ENCODE measurements at places on chromosomes 2 and 18.

GRCh38 chr18:70920840-70921374 lies 632.1 kb downstream of the SOCS6 start:
- no peaks in the 10 kb centered on the region for H3K4me1 ChIP-seq
- H3K27me3 ChIP-seq = no peaks in the 10 kb centered on the region
- H3K4me3 ChIP-seq = no peak overlapping the region
- H3K36me3 ChIP-seq = no peaks in the 10 kb centered on the region
- DNase-seq = no peak

GRCh38 chr2:151138507-151138906 lies 123.2 kb downstream of the RBM43 start:
- no peaks in the 10 kb centered on the region for H3K27me3 ChIP-seq
- DNase-seq = no peak
- no peak overlapping the region for H3K4me3 ChIP-seq
- no peaks in the 10 kb centered on the region for H3K36me3 ChIP-seq
- no peak overlapping the region for H3K27ac ChIP-seq

DNA sequence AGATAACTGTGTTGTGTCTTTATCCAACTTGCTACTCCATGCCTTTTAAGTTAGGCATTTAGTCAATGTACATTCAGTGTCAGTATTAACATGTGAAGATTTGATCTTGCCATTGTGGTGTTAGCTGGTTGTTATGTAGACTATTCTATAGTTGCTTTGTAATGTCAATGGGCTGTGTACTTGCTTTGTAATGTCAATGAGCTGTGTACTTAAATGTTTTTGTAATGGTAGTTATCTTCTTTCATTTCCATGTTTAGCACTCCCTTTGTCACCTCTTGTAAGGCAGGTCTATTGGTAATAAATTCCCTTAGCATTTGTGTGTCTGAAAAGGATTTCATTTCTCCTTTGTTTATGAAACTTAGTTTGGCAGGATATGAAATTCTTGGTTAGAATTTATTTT lies 53.4 kb downstream of the MC4R start:
- H3K4me1 ChIP-seq = no peaks in the 10 kb centered on the region
- H3K4me3 ChIP-seq = no peak overlapping the region
- no peaks in the 10 kb centered on the region for H3K36me3 ChIP-seq

DNA sequence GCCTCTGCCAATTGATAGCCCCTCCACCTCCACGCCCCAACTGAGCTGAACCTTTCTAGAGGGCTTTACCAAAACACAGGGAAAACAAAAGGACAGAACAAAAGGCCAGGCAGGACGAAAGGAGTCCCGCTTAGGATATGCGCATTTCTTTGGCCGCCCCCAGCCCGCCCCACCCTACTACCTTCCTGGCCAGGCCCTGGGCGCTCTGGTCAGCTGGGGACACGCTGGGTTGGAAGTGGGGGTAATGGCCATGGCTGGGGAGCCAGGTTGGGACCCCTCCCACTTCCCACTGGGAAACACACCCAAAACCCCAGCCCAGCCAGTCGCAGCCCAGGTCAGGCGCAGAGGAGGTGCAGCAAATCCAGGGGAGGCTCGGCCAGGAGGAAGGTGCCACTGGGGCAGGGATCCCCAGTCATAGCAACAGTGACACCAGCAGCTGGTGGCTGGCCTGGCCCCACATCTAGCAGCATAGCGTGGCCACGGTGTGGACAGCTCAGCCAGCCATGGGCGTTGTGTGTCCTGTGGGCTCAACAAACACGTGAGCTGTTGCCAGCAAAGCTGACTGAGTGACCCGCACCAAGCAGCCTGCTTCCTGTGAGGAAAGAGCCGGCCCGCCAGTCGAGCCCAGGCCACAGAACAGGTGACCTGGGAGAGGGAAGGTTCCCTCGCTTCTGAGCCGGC lies 24.6 kb upstream of the B3GNT7 start:
- no peak for DNase-seq
- H3K36me3 ChIP-seq = no peaks in the 10 kb centered on the region
- no peaks in the 10 kb centered on the region for H3K4me1 ChIP-seq

- DNase-seq = no peak
- H3K4me1 ChIP-seq = no peaks in the 10 kb centered on the region
- H3K4me3 ChIP-seq = no peak overlapping the region
- no peaks in the 10 kb centered on the region for H3K36me3 ChIP-seq
Observed at GRCh38 chr2:146997488-146997887, 847.3 kb upstream of the ACVR2A start.

- H3K36me3 ChIP-seq = no peaks in the 10 kb centered on the region
- H3K27me3 ChIP-seq = no peaks in the 10 kb centered on the region
- no peak overlapping the region for H3K27ac ChIP-seq
Observed at GRCh38 chr2:185372188-185372587, 366.4 kb upstream of the FSIP2 start.

GRCh38 chr18:68436485-68436884 lies 278.4 kb downstream of the TMX3 start:
- no peaks in the 10 kb centered on the region for H3K27me3 ChIP-seq
- H3K4me3 ChIP-seq = no peak overlapping the region
- H3K36me3 ChIP-seq = no peaks in the 10 kb centered on the region
- DNase-seq = no peak
- H3K27ac ChIP-seq = no peak overlapping the region

DNA sequence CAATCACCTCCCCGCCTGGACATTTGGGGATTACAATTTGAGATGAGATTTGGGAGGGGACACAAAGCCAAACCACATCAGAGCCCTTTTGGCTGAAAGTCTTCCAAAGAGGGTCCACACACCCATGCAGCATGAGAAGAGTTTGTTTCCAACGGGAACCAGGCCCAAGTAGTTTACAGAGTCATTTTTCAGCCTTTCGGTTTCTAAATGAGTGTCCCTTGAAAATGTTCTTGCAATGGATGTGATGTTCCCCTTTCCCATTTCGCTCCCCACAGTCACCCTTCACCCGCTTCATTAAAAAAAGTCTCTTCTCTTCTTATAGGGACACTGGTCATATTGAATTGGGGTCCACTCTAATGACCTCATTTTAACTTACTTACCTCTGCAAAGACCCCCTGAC lies 157.4 kb downstream of the ARL4C start:
- no peak overlapping the region for H3K27ac ChIP-seq
- no peak for DNase-seq

DNA sequence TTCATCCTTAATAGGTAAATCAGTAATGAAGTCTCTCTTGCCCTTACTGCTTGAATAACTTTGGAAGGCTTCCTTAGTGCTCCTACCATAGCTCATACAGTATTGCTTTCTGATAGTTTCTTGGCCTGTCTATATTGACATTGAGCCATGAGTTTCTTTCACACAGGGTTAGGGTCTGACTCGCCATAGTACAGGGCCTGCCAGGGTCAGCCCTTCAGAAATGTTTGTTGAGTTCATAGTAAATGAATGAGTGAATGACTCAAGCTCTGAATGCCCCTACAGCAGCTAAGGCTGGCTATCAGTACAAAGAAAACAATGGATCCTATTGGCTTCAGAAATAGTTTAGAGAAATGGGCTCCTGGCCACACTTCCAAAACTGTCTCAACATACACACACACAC lies 65.0 kb upstream of the LRATD1 start:
- no peaks in the 10 kb centered on the region for H3K4me1 ChIP-seq
- no peaks in the 10 kb centered on the region for H3K36me3 ChIP-seq
- H3K27ac ChIP-seq = no peak overlapping the region
- no peaks in the 10 kb centered on the region for H3K27me3 ChIP-seq

DNA sequence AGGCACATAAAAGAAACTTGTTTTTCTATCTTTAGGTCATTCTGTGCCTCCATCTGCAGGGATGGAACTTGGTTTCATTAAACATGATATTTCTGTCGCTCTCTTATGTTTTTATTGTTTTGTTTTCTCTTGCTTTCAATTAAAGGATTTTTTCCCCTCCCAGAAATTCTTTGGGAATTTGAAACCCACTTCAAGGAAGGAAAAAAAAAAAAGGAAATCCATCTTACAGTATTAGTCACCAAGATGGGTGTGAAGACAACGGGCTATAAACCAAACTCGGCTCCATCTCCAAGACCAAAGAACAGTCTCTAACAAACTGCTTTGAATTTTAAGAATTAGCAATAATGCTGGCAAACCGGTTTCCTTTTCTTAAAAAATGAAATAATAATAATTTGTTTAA lies 244.1 kb downstream of the BCL11A start:
- no peak overlapping the region for H3K27ac ChIP-seq
- H3K27me3 ChIP-seq = no peaks in the 10 kb centered on the region
- no peak for DNase-seq
- no peak overlapping the region for H3K4me3 ChIP-seq

- H3K4me3 ChIP-seq = no peak overlapping the region
- H3K36me3 ChIP-seq = peaks cover 41% of the 10 kb centered on the region
- no peaks in the 10 kb centered on the region for H3K27me3 ChIP-seq
- peak overlapping the region; percentile 68 for H3K27ac ChIP-seq
- peaks cover 96% of the 10 kb centered on the region for H3K4me1 ChIP-seq
Observed at GRCh38 chr2:134142341-134142738, 111.5 kb upstream of the MGAT5 start.

- H3K4me1 ChIP-seq = no peaks in the 10 kb centered on the region
- DNase-seq = no peak
- no peaks in the 10 kb centered on the region for H3K36me3 ChIP-seq
Observed at GRCh38 chr2:19072161-19072560, 286.3 kb downstream of the OSR1 start.

DNA sequence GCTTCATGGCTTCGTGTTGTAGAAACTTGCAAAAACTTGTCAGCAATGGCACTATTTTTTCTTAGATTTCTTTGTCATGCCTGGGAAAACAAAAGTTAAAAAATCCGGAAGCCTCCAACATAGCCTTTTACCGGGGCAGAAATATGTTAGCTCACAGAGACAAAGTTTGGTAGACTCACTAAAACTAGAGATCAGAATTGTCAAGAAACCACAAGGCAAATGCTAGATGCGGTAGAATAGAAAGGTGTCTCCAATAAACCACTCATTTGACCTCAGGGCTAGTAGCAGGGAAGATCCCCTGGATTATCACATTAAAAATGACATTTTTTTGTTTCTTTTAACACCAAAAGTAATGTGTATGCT lies 405 bp downstream of the CASP10 start:
- H3K4me1 ChIP-seq = peaks cover 50% of the 10 kb centered on the region
- peak overlapping the region; percentile 92 for H3K4me3 ChIP-seq
- DNase-seq = no peak
- H3K27ac ChIP-seq = peak overlapping the region; percentile 83

DNA sequence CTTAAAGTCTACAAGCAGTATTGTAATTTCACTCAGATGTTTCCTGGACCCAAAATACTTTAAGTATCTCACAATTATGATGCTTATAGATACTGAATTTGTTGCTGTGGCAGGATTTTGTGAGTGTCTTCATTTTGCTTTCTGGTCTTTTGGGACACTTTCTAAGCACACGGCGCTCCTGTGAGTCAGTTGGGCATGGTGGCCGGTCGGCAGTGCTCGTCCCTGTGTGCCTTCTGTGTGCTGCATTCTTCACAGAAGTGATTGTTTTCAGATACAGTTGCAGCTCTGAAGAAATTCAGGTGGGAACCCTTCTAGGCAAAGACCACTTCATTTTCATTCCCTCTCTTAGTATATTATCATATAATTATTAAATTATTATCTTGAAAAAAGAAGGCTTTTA lies 273.3 kb downstream of the ZNF407 start:
- no peaks in the 10 kb centered on the region for H3K27me3 ChIP-seq
- peaks cover 6% of the 10 kb centered on the region for H3K4me1 ChIP-seq
- DNase-seq = no peak
- H3K36me3 ChIP-seq = no peaks in the 10 kb centered on the region
- H3K27ac ChIP-seq = no peak overlapping the region

DNA sequence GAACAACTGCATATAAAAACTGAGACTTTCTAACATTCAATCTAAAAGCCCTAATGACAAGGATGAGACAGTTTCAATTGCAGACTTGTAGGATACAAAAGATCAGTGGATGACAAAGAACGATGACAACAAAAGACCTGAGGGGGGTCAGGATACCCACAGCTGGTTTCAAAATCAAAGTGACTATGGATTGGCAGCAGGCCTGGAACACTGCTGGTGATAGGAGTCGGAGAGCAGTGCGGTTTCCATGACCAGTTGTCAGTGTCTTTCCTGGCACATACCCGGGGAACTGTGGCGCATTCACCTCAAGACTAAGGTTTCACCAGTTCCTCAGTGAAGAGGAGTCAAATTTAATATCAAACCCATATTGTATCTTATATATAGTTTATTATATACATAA lies 42.0 kb downstream of the EHD3 start:
- H3K4me1 ChIP-seq = peaks cover 6% of the 10 kb centered on the region
- H3K27me3 ChIP-seq = peaks cover 2% of the 10 kb centered on the region
- DNase-seq = no peak
- no peak overlapping the region for H3K4me3 ChIP-seq
- no peak overlapping the region for H3K27ac ChIP-seq

GRCh38 chr2:159177957-159178356 lies 108.5 kb downstream of the WDSUB1 start:
- no peaks in the 10 kb centered on the region for H3K4me1 ChIP-seq
- DNase-seq = no peak
- H3K36me3 ChIP-seq = no peaks in the 10 kb centered on the region
- H3K4me3 ChIP-seq = no peak overlapping the region
- no peaks in the 10 kb centered on the region for H3K27me3 ChIP-seq

GRCh38 chr2:124254621-124255020 lies 229.5 kb downstream of the CNTNAP5 start:
- no peaks in the 10 kb centered on the region for H3K4me1 ChIP-seq
- no peak for DNase-seq
- H3K27ac ChIP-seq = no peak overlapping the region
- no peaks in the 10 kb centered on the region for H3K27me3 ChIP-seq
- no peak overlapping the region for H3K4me3 ChIP-seq

- H3K36me3 ChIP-seq = peaks cover 8% of the 10 kb centered on the region
- no peak overlapping the region for H3K4me3 ChIP-seq
- peaks cover 62% of the 10 kb centered on the region for H3K27me3 ChIP-seq
- H3K27ac ChIP-seq = no peak overlapping the region
Observed at GRCh38 chr2:86338778-86339295, 1.4 kb upstream of the REEP1 start.

- no peaks in the 10 kb centered on the region for H3K4me1 ChIP-seq
- H3K27me3 ChIP-seq = no peaks in the 10 kb centered on the region
- H3K36me3 ChIP-seq = no peaks in the 10 kb centered on the region
Observed at GRCh38 chr18:73556904-73557303, 590.7 kb downstream of the FBXO15 start.

DNA sequence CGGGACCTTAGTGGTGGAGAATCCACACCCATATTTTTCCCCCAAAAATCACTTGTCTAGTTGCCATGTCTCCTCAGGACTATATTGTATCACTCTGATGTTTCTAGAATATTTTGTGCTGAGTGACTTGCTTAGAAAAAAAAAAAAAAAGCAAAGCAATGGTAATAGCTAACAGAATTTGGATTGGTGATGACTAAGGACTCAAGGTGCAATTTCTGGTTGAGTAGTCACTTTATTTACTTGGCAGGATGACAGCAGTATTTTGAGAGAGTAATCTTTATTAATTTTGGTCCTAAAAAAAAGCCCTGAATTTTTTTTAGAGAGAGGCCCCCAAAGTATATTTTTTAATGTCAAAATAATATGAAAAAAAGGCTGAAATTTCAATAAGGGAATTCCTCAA lies 32.8 kb upstream of the MYO3B start:
- no peaks in the 10 kb centered on the region for H3K36me3 ChIP-seq
- DNase-seq = no peak
- H3K4me3 ChIP-seq = no peak overlapping the region
- no peaks in the 10 kb centered on the region for H3K27me3 ChIP-seq
